ENCODE measurements at places on chromosomes 13 and 19.

- DNase-seq, result no peak
These were observed 1.1 kb upstream of the NR2F6 start for GRCh38 chr19:17246681-17247425.

DNA sequence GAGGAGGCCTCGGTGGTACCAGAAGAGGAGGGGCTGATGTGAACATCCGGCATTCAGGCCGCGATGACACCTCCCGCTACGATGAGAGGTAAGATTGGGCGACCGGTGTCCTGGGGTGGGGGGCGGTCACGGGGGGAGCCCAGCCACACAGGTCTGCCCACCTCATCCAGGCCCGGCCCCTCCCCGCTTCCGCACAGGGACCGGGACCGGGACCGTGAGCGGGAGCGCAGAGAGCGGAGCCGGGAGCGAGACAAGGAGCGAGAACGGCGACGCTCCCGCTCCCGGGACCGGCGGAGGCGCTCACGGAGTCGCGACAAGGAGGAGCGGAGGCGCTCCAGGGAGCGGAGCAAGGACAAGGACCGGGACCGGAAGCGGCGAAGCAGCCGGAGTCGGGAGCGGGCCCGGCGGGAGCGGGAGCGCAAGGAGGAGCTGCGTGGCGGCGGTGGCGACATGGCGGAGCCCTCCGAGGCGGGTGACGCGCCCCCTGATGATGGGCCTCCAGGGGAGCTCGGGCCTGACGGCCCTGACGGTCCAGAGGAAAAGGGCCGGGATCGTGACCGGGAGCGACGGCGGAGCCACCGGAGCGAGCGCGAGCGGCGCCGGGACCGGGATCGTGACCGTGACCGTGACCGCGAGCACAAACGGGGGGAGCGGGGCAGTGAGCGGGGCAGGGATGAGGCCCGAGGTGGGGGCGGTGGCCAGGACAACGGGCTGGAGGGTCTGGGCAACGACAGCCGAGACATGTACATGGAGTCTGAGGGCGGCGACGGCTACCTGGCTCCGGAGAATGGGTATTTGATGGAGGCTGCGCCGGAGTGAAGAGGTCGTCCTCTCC, 6.3 kb upstream of the LIN7B start:
- DNase-seq, result no peak

GRCh38 chr19:14544977-14545715, 15.8 kb downstream of the TECR start:
- peak; percentile 94 for DNase-seq

DNA sequence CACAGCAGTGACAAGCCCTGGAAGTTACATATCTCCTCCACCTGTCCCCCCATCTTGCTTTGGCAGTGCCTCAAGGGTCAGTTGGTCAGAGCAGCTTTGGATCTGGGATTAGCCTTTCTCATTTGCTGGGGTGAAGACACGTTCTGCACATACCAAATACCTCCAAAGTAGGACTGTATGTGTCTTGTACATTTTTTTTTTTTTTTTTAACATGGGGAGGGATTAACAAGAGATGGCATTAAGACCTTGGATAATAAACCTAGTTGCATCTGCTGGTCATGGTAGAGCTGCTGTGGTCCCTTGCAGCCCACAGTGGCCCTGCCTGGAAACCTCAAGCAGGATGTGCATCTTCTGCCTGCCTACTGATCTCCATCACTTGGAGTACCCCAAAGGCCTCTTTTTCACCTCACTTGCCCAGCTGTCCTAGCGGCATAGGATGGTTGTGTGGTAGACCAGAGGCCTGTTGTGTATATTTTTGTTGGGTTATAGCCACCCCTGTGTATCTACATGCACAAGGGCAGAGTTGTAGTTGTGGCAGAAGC, 2.5 kb downstream of the RPS19 start:
- DNase-seq, result no peak

DNA sequence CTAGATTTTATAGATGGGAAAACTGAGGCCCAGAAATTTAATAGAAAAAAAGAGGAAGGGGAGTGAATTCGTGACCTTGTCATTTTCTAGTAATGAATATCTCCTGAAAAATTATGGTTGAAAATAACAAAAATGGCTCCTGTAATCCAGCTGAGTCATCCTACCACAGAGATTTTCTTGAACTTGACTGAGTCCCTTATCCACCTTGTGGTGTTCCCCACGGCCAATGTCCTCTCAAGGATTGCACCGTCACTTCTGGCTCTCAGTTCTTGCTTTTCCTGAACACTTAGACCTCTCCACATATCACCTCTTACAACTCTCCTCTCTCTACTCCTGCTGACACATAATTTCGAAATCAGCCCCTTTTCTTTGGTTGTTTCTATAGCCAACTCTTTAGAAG, 1.2 kb upstream of the KATNAL1 start:
- DNase-seq, result no peak

DNA sequence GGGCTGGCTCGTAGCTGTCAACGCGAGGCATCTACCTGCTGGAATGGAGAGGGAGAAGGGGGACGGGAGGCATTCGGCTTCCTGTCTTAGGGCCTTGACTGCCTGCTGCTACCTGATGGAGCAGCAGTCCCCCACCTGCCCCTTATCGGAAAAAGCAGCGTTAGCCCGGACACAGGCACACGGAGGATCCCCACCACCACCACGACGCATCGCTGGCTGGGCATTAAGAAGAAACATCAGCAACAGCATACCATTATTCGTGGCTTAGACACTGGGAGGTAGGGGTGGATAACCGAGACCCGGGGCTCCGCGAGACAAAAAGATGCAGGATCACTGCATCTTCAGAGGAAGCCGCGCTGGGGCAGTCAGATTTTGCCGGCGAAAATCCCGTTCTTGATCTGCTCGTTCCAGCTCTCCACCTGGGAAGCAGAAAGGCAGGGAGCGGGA, 1.1 kb downstream of the COX6B2 start:
- no peak for DNase-seq

DNA sequence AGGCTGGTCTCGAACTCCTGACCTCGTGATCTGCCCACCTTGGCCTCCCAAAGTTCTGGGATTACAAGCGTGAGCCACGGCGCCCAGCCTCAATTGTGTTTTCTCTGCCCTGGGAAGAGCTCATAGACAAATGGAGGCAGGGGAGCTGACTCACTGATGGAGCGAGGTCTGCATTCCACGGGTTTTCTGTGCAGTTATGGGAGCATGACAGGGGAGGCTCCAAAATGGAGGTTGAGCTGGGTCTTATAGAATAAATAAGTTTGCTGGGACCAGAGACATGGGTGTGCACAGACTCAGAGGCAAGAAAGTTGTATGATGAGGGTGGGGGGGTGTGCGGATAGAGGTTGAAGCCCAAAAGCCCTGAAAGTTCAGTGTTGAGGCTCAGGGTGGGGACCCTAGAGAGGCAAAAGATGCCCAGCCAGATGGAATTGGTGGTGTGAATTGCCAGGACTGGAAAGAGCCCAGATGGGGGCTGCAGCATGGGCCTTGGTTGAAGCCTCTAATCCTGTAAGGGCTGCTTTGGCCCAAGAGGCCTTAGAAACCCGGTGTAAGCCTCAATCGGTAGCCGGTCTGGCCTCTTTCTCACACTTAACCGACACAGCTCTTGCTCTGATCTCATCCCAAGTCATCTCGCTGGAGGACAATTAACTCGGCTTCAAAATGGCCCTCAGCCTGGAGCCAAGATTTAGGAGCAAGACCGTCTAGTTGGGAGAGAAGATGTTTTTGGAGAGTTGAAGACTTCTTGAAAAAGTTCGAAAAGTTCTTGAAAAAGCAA, 1.9 kb downstream of the TPM4 start:
- no peak for DNase-seq

- DNase-seq, result no peak
These were observed 34.9 kb downstream of the PAK4 start for GRCh38 chr19:39160523-39160861.

DNA sequence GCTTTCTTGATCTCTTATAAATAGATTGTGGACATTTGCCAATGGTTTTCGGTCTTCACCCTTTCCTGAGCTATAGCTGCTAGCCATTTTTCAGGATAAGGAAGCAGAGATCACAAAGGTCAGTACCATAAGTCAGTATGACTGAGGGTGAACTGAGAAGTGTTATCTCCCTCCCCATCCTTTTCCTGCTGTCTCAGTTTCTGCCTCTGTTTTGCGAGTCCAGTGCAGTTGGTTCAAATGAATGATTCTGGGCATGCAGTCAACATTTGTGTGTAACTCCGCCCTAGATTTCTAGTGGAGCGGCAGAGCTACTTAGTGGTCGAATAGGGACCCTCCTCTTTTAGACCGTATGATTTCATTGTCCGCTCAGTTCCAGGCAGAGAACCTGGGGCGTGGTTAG, 460.8 kb upstream of the ARGLU1 start:
- no peak for DNase-seq

GRCh38 chr13:81987159-81987558, 1646.2 kb upstream of the SPRY2 start:
- no peak for DNase-seq

DNA sequence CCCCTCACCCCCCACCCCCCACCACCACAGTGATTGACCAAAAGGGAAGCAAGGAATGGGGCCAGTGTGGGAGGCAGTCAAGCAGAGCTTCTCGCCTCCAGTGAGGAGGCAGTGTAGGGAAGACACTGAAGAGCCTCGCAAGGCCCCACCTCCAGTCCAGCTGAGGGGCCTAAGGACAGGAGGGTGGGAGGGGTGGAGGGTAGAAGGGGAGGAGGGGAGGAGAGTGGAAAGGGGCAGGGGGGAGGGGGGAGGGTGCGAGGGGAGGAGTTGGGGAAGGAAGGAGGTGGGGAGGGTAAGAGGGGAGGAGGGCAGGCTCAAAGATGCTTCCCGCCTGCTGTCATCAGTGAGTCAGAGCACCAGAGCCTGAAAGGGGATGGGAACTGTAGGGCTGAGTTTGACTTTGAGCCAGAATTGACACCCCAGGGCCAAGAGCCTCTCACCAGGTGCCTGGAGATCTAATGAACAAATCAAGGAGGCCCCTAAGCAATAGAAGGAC, 786.2 kb downstream of the UQCRFS1 start:
- DNase-seq, result no peak

DNA sequence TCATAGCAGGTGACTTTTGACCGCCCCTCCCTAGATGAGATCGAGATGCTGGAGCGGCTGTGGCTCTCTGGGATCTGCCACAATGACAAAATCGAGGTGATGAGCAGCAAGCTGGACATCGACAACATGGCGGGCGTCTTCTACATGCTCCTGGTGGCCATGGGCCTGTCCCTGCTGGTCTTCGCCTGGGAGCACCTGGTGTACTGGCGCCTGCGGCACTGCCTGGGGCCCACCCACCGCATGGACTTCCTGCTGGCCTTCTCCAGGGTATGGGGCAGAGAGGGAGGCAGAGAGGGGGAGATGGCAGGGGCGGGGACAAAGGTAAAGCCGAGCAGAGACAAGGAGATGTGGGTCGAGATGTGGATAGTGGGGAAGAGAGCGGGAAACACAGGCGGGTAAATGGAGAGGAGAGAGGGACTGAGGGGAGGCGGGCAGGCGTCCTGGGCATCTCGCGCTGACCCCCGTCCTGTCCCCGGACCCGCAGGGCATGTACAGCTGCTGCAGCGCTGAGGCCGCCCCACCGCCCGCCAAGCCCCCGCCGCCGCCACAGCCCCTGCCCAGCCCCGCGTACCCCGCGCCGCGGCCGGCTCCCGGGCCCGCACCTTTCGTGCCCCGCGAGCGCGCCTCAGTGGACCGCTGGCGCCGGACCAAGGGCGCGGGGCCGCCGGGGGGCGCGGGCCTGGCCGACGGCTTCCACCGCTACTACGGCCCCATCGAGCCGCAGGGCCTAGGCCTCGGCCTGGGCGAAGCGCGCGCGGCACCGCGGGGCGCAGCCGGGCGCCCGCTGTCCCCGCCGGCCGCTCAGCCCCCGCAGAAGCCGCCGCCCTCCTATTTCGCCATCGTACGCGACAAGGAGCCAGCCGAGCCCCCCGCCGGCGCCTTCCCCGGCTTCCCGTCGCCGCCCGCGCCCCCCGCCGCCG, 3.4 kb upstream of the GRWD1 start:
- DNase-seq, result no peak

- DNase-seq, result no peak
These were observed 171.1 kb downstream of the KCTD12 start for GRCh38 chr13:76715075-76715474.

DNA sequence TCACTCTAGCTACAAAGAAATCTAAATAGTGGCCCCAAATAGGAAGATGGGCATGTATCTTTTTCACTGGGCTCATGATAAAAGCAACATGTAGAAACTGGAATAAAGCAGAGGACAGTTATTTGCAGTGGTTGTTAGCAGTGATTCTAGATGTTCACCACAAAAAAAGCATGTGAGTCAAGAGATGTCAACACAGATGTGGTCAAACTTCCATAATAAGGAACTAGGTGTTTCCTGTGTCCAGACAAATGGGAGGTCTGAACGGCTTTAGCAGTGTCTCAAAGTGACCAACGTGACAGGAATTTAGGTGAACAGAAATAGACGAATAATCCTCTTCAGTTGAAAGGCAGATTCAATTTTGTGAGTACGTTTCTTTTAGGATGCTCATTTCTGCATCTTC, 162.7 kb downstream of the TBC1D4 start:
- no peak for DNase-seq
